ENCODE measurements at places on chromosomes 16 and 17.

DNA sequence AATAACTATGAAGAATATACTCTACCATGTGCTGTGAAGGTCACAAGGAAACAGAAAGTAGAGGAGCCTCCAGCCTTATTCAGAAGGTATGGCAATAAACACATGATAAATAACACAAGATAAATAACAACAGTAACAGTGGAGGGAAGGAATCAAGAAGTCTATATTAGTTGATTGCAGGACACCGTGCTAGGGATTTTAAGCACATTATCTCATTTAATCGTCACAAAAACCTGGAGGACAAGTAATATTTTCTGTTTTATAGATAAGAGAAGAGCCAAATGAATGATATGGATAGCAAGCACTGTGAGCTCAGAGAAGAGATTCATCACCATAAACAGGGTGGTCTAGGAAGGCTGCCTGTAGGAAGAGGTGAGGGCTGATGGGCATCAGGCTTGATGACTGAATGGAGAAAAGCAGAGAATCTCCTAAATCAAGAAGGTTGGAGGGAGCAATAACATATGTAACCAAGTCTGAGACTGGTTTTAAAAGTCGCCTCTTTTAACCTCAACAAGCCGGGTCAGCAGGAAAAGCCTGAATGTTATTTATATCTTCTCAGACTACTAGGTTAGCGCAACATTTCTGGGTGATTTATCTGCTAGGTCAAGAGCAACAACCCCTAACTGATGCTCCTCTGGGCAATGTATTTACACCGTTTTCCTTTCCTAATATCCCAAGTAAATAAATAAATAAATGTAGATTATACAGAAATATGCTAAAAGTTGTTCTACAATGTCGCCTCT, 8.3 kb downstream of the TOM1L2 start:
- DNase-seq: no peak

DNA sequence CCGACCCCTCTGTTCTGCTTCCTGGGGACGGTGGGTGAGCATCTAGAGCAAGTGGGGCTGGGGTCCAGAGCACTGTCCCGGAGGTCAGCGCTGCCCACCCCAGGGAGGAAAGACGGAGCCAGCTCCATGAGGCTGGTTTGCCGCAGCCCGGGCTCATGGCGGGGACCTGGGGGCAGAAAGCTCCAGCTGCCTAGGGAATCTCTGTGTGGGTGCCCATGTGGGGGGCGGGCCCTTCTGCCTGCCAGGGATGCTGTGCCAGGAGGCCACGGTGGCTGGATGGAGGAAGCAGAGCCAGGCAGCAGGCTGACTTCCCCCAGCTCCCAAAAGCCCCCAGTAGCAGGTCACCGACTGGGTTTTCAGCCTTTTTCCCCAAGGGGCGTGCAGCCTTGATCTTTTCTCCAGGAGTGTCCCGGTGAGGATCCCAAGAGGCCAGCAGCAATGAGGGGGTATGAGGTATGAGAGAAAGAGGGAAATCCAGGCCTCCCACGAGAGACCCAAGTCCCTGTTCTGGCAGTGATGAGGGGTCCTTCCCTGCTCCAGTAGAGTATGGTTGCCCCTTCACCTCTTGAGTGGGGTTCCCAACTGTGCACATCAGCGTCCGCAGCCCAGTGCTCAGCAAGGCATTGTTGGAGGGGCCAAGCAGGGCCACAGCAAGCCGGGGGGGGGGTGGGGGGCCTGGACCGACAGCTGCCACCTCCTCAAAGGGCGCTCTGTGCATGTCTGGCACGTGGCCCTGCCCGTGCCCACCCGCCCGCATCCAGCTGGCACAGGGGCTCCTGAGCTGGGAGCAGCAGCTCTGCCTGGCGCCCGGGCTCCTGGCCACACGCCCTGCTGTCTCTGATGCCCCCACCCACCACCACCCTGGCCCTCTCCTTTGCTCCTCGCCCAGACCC, 15.6 kb upstream of the BCAR1 start:
- DNase-seq: no peak

DNA sequence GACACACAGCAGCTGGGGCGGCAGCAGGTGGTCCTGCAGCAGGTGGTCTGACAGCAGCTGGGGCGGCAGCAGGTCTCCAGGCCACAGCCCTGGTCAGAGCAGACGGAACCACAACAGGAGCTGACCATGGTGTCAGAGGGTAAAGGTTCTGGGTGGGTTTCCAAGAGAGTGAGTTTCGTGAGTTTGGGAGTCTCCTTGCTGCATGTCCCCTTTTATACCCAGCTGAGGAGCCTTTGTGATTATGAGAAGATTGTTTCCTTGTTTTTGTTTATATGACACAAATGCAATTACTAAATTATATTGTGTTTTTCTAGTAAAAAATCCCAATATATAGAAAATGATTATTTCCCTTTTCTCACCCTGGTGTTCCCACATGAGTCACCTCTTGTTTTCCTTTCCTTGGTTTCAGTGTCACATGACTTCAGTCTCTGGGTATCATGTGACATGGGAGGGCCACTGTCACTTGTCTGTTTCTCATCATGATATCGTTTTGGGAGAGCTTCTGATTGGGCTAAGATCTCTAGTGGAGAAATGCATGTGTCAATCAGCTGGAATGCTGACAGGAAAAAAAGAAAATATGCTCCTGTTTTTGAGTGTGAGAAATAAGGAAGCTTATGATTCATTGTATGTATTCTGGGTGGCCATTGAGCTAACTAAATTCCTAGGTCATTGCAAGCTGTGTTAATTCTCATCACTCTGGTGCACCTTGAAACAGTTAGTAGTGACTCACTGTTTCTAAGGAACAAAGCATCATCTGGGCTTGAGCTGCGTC, at the start of gene KRTAP4-6:
Gene KRTAP4-6 (minus strand): TSS at position 185 of the 772 bp plus-strand sequence. CDS start 57 bp downstream, at position 128.
- no peak for DNase-seq

DNA sequence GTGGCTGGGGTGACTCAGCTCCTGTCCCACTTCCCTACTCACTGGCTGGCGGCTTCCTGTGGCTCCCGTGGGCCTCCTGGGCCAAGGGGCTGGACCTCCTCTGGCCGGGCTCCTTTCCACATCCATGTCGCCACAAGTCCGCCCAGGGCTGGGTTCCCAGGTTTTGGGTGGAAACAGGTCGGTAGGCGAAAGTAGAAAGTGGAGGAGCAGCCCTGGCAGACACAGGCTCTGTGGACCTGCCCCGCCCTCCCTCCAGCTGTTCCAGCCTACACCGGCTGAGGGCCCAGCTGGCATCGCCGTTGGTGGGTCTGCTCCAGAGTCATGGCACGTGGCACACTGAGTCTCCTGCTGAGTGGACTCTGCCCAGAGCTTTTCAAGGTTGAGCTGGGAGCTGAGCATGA, 28.7 kb downstream of the GSE1 start:
- no peak for DNase-seq

DNA sequence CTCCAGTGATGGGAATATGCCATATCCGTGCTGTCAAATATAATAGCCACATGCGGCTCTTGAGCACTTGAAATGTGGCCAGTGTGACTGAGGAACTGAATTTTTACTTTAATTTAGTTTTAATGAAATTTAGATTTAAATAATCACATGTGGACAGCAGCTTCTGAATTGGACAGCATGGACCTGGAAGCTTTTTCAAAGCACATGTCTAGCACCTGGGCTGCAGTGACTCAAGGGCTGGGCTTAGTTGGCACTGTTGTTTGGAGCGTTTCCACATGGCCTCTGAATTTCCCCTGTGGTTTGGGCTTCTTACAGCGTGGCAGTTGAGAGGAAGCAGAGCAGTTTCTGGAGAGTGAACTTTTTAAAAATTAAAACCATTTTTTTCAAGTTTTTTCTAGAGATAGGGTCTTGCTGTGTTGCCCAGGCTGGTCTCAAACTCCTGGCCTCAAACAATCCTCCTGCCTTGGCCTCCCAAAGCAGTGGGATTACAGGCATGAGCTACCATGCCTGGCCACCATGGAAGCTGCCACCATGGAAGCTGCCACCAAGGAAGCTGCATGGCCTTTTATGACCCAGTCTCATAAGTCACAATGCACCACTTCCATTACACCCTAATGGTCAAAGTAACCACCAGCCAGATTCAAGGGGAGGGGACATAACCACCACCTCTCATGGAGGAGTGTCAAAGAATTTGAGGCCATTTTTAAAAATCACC, 6.7 kb upstream of the TOB1 start:
- DNase-seq: peak; percentile 42

- no peak for DNase-seq
Observed at GRCh38 chr17:17445925-17446665, 30.7 kb upstream of the MED9 start.

DNA sequence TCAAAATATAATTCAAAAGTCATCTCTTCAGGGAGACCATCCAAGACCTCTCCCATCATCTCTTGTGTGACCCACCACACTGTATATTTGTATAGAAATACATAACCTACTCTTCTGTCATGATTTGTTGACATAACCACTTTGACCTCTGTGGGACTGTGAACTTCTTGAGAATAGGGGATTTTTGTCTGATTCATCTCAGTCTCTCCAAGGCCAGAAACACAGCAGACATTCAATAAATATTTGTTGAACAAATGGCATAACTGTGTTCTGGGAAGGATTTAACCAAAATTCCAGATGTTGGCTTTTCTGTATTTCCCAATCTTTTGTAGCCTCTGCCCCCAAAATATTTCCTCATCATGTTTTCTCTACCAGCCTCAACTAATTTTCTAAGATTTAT, 169.7 kb downstream of the CDH11 start:
- no peak for DNase-seq

GRCh38 chr16:76265434-76266045, 11.7 kb upstream of the CNTNAP4 start:
- DNase-seq: no peak

DNA sequence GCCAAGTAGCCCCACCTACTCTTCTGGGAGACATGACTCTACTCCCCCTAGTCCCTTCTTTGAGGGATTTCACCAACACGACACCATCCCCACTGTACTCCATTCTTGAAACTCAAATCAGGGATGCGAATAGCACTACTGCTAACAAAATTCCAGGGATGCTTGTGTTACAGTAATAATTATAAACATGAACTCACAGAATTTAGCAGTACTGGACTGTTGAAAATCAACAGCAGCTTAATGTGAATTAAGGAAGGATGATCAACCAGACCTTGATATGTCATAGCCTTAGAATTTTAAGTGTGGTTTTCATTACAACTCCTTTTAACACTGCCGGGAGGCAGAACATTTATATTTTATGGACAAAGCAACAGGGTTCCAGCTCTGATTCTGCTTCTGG, 37.9 kb downstream of the AMFR start:
- DNase-seq: no peak

GRCh38 chr16:74774223-74775139, at the start of gene FA2H:
TSS of gene FA2H (minus strand) at chr16:74774820. CDS start at chr16:74774755, 65 bp downstream.
- DNase-seq: peak; percentile 64

DNA sequence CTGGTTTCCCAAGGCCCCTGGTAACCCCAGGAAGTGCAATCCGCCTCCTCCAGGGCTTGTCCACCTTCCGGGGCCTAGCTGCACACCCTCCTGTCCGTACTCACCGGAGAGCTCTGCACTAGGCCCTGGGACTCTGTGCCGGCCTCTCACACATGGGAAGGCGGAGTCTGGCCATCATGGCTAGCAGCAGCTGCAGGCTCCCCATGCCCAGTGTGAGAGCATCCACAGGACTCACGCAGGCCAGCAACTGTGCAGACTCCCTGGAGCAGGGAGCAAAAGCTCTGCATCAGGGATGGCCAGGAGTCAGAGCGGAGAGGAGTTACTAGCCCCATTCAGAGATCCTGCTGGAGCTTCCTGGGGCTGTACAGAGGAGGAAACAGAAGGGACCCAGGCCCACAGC, 20.2 kb downstream of the FOXN1 start:
- DNase-seq: no peak

DNA sequence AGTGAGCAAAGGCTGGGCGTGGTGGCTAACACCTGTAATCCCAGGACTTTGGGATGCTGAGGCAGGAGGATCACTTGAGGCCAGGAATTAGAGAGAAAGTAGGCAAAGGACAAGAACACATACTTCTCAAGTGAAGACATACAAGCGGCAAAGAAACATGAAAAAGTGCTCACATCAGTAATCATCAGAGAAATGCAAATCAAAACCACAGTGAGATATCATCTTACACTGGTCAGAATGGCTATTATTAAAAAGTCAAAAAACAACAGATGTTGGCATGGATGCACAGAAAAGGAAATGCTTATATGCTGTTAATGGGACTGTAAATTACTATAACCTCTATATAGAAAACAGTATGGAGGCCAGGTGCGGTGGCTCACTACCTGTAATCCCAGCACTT, 12.2 kb upstream of the SLX4 start:
- DNase-seq: no peak

GRCh38 chr16:78211946-78212345, 112.5 kb downstream of the WWOX start:
- DNase-seq: no peak

- no peak for DNase-seq
Observed at GRCh38 chr16:13950821-13951547, 31.0 kb downstream of the ERCC4 start.

- no peak for DNase-seq
Observed at GRCh38 chr17:83136931-83137330, 57.5 kb downstream of the METRNL start.

DNA sequence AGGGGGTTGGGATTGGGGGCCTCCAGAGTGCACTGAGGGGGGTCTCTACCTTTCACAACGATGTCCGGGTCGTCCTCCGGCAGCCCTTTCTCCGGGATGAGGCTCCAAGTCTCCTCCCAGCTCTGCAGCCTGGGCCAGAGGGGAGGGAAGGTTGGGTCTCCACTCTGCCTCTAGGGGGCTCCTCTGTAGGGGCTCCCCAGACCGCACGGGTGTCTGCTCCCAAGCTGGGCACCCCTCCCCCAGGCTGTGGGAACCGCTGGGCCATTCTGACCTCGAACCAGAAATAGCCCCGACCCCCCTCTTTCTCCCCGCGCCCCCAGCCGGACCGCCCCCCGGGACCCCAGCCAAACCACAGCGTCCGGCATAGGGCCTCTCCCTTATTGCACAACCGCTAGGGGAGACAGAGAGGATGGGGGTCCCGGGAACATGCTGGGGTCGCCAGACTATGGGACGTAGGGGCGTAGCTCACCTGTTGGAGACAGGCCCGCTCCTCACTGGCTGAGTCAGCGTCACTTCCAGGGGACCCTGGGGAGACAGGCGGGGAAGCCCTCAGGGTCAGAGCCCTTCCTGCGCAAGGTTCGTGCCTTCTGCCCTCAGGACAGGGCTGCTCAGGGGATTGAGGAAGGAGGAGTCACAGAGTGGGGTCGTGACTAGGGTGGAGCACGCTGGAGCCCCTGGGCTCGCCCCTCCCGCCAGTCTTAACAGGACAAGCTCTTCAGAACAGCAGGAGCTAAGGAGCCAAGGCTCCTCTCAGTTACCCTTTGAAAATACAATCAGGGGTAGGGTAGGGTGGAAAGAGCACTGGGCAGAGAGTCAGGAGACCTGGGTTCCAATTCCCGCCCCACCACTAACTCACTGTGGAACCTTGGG, 2.7 kb downstream of the PLEKHH3 start:
- no peak for DNase-seq

DNA sequence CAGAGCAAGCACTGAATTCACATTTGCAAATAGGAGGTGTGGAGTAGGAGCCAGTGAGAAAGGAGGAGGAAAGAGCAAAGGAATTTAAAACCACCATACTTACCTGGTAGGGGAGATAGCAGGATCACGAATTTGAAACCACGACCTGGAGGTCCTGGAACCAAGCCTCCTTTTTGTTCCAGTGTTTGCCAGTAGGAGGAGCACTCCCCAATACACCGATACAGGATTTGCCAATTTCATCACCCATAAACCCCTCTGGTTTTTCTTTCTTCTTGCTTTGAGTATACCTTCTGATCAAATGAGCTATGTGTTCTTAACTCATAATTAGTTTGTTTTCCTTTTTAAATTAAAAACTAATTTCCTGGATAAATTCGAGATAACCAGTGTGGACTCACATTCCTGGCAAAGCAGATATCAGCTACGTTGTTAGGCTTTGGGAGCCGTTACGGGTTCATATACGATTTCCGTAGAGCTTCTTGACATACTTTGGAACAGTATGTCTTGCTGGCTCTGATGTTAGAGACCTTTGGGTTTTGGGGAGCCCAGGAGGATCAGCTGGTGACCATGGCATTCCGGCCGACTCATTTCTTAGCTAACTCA, 22.7 kb downstream of the BCO1 start:
- peak; percentile 48 for DNase-seq
